ACHN (cell line): ENCODE measurements at places on chromosomes 6 and 20.

- no peak for DNase-seq
These were observed 57.6 kb downstream of the NUDT3 start for GRCh38 chr6:34334796-34335416.

GRCh38 chr6:161076181-161076677 is 84.7 kb downstream of the MAP3K4 start:
- DNase-seq: no peak

DNA sequence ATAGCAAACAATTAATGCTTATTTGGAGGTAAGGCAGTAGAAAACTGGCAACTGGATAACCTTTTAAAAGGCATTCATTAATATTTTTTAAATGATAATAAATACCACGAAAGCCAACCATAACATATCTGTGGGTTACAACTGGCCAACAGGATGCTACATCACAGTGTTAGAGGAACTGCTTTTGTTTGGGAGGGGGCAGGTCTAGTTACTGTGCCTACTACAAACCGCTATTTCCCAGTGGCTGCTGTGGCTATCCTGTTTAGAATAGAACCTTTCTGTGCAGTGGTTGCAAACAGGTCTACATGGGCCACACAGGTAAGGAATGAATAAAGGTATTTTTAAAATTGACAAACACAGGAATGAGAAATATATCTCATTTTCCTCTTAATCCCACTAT is 976 bp downstream of the PIGT start:
- no peak for DNase-seq

GRCh38 chr6:31186052-31186734 is 15.7 kb upstream of the POU5F1 start:
- peak; percentile 86 for DNase-seq

GRCh38 chr6:169915769-169916550 is 164.5 kb downstream of the ERMARD start:
- DNase-seq: no peak

- no peak for DNase-seq
These were observed 626.4 kb upstream of the MMS22L start for GRCh38 chr6:97909380-97909779.

DNA sequence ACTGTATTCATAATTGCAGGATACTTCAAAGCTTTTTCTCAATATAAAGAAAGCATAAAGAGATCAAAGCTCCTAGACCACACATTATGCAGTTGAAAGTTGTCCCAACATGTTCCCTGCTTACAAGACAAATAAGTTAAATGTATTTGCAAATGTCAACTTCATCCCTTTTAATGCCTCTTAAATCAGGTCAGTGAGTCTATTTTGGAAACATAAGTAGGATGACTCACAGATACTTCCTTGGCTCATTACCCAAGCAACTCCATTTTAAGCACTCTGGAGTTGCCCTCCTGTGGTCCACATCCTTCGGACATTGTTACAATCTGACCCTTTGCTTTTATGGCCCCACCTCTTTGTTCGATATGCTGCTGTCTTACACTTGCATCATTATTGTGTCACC is 162.0 kb downstream of the FAXC start:
- DNase-seq: no peak

DNA sequence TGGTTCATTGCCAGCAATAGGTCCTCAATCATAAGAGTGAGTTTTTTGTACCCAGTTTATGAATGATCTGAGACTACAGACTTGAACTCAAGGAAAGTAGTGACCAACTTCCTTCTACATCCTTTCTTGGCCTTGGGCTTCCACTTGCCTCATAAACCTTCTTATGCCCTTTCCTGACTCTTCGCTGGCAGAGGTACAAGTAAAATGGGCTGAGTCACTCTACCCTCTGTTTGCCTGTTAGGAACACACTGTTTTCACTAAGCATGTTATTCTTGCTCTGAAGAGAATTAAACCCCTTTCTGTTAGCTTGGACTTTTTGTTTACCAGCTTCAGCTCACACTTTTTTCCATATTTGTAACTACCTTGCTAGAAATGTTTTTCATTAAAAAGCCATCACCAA is 74.4 kb downstream of the PKHD1 start:
- peak; percentile 6 for DNase-seq

DNA sequence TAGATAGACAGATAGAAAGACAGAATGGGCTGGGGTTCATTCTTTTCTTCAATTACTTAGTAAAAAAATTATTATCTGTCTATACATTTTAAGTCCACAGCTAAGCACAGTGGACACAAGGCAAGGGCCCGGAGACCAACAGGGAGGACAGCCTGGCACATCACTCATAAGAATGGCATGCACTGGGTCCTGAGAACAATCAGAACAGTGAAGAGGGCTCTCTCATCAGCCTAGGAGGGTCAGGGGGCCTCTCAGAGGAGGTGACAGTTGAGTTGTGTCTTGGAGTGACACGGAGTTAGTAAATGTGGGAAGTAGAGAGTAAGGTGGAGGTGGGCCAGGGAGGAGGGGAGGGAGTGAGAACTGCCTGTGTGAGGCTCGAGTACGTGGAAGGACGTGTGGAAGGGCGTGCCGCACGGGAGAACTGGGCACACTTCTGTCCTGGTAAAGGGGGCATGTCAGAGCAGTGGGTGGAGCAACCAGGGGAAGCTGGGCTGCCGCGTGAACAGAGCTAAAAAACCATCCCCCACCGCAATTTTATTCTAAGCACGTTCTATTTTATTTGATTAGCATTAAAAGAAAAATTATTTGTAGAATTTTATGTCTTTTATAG is 45.1 kb upstream of the DSP start:
- DNase-seq: no peak

DNA sequence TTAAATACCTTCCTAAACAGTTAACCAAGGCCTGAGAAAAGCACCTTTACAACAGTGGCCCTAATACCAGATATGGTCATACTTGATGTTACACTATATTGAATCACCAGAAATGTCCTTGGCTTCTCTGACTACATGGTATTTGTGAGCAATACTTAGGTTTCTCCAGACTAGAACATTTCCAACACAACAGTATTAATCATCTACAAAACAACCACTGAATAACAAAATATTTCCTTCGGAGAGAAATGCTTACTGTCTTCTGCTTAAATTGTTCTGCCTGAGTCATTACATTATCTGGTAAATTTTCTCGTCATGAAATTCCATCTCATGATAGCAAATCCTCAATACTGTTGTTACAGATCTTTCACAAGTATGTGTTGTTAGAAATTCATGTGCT is 252.9 kb upstream of the RUNX2 start:
- peak; percentile 52 for DNase-seq

GRCh38 chr6:17491416-17492142 is 98.2 kb downstream of the CAP2 start:
- no peak for DNase-seq

DNA sequence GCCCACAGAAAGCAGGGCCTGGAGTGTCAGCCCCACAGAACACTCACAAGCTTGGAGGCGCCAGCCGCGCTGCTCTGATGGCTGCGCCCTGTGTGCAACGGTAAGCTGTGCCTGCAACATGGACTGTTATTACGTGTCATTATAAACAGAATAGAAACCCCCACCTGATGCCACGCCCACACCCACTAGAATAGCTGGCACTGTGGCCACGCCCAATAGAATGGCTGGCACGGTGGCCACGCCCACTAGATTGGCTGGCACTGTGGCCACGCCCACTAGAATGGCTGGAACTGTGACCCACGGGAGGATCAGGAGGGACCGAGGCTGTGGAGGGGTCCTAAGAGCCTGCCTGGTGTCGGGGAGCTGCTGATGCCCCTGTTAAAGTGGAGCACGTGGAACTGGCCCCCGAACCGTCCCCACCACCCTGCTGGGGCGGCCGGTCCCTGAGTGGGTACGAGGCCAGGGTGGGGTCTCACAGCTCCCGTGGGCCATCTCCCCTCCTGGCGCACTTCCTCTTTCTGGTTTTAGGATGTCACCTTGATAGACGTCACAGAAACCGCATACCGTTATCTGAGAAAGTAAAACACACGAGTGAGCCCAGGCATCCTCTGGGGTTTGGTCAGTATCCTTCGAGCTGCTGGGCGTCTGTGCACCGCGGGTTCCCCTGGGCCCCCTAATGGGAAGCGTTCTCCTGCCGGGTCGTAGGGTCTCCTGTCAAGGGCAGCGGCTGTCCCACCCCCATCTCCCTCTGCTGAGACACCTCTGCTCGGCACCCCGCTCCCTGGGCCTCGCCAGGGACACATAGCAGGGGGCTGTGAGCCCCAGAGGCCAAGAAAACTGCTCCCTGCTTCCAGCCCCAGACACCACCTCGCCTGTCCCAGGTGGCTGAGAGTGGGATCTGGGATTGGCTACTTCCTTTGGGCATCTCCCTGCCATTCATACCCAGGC is 25.4 kb downstream of the SLC17A9 start:
- DNase-seq: no peak
